Stimulated activated CD4-positive, alpha-beta T cell treated with anti-CD3 and anti-CD28 coated beads, Interleukin-12 subunit alpha, Interleukin-12 subunit beta, amount 100 ng/mL, for 24 hours (primary cell): ENCODE measurements at places on chromosomes 16 and 17.

DNA sequence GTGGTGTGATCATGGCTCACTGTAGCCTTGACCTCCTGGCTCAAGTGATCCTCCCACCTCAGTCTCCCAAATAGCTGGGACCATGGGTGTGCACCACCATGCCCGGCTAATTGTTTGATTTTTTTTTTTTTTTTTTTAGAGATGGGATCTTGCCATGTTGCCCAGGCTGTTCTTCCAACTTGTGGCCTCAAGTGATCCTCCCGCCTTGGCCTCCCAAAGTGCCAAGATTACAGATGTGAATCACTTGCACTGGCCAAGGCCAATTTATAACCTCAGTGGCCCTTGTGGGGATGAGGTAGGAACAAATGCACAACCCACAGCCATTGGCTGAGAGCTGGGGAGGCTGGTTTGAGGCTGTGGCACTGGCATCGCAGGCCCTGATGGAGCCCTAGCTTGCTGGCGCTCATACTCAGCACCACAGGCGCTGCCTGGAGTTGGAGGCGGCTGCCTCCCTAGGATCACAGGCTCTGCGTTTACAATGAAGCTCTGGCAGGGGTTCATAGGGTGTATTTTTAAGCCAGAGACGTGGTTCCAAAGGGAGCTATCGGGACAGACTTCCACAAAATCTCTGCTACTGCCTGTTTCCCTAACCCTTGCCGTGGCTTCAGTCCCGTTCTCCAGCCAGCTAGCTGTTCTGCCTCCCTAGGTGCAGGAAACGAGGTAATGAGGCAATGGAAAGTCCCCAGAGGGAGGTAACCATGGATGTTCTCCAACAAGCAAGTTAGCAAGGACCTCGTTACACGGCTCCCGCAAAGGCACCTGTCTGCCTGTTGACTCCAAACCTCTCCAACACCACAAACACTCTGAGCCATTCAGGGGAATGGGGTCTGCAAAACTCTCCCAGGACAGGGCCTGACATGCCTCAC, 2.9 kb downstream of the ABCA3 start:
- DNase-seq = no peak

DNA sequence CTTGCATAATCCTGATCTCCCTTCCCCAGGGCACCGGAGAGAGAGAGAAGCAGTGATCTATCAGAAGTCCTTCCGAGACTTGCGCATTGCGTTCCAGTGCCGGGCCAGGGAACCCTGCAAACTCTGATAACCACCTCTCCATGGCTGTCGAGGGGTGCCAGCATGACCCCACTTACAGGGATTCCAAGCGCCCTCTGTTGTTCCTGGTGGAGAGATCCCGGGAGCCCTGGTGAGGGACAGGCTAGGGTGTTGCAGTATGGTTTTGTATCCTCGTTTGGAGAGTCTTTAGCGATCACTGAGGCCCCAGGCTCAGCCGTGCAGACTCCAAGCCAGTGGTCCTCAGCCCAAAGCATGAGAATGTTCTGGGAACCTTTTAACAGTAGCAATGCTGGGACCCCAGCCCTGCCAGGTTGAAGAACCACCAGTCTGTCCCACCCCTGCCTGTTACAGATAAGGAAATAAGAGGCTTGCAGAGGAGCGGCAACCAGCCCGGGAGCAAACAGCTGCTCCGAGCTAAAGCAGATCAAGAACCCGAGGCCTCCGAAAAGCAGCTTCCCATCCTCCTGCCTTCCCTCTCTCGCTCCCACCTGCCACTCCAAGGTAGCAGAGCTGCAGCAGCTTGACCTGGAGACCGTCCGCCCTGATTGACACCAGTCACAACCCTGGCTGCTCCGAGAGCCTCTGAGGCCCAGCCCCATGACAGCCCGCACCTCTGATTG, 150.3 kb upstream of the RPL38 start:
- DNase-seq = no peak

- DNase-seq = no peak
These were observed 56.7 kb downstream of the ZNF423 start for GRCh38 chr16:49799172-49799571.

- peak; percentile 15 for DNase-seq
These were observed 674 bp downstream of the C17orf75 start for GRCh38 chr17:32341141-32341856.

GRCh38 chr16:11169641-11170040, 86.4 kb downstream of the SOCS1 start:
- no peak for DNase-seq

GRCh38 chr17:64115822-64116534, 14.0 kb downstream of the ERN1 start:
- DNase-seq = no peak

GRCh38 chr16:55443434-55444346, 35.3 kb upstream of the MMP2 start:
- no peak for DNase-seq

DNA sequence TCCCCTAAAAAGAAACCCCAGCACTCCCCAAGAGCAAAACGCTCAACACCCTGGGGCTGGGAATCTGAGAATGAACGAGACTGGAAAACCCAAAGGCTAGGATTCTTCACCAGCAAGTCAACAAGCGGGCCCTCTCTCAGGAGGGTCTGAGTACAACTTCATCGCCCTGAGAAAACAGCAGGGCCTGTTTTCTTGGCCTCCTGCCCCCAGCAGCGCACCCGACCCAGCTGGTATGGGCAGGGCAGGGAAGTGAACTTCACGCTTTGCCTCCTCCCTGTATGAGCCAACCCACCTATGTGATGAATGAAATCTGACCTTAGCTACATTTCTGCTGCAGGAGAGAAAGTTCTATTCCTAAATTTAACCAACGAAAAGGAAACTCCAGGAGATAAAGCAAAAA, 11.1 kb downstream of the NUDT16L1 start:
- DNase-seq = no peak

DNA sequence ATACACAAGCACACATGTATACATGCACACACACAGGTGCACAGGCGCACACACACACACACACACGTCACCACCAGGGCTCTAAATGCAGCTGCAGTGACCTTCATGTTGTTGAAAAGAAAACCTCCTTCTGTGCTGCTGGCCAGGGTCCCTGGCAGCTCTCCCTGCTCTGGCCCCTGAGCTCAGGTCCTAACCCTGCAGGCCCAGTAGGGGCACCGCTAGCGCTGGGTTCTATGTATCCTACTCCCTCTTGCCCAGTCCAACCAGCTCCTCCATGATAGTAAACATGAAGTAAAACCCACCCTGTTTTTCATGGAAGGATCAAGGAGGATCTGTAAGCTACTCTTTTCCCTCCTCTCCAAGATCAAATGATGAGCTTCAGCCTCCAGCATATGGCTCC, 172.8 kb downstream of the RBFOX3 start:
- no peak for DNase-seq

- DNase-seq = no peak
These were observed 262.9 kb downstream of the PARN start for GRCh38 chr16:14366974-14367707.

GRCh38 chr16:86555704-86556075, 655 bp upstream of the MTHFSD start:
- DNase-seq = no peak

GRCh38 chr16:72827866-72828265, 220.1 kb downstream of the ZFHX3 start:
- no peak for DNase-seq

GRCh38 chr16:27817038-27817437, 246.5 kb downstream of the GSG1L start:
- DNase-seq = no peak

- no peak for DNase-seq
These were observed 60.6 kb downstream of the SCNN1B start for GRCh38 chr16:23362460-23363317.

DNA sequence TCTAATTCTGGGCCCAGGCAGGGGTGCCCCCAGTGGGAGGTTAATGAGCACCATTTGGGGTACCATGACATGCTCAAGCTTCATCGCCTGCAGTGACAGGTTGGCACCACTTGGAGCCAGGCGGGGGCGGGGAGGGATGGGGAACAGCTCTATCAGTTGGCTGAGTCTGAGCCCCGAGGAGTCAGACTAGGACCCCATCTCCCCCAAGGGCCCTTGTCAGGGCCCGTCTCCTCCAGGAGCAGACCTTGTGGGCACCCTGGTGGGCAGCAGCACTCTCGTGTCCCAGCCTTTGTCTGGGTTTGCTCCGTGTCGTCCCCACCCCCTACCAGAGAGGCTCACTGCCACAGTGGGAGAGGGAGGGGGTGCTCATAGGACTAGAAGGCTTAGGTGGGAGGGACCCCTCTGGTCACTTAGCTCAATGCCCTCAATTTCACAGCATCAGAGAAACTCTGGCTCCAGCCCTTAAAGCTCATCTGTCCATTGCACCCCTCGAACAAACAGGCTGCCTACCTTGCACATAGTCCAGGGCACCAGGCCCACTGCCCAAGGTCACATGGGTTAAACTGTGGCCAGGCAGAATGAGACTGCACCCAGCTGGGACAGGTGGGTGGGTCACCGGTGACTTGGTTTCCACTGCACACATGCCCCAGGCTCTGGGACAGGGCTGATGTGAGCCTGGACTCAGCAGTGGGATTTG, 4.1 kb downstream of the PPP1R9B start:
- DNase-seq = no peak

GRCh38 chr17:1365445-1366039, 34.5 kb downstream of the YWHAE start:
- no peak for DNase-seq

- no peak for DNase-seq
These were observed 224.2 kb downstream of the BCAS3 start for GRCh38 chr17:60901806-60902205.

DNA sequence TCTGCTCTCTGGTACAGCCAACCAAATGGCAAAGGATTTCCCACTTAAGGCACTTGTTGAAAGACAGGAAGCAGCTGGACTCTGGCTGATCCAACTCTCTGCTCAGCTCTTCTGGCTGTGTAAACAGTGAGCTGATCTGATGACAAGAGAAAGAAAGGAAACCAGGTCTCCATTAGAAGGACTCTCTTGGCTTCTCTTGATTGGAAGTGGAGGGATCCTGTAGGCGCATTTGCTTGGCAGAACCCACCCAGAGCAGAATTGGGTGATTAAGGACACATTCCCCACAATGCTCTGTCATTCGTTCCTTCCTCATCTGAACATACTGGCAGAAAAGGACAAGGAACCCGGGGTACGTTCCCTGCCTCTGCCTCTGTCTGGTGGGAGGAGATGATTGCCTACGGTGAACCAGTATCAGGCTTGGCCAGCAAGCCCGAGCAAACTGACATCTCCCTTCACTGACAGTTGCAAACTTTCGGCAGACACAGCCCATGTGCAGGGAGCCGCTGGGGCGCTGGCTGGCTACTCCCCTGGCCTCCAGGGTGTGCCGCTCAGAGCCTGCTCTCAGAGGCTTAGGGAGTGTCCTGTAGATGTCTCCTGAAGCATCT, 29.1 kb downstream of the LDHD start:
- DNase-seq = no peak

DNA sequence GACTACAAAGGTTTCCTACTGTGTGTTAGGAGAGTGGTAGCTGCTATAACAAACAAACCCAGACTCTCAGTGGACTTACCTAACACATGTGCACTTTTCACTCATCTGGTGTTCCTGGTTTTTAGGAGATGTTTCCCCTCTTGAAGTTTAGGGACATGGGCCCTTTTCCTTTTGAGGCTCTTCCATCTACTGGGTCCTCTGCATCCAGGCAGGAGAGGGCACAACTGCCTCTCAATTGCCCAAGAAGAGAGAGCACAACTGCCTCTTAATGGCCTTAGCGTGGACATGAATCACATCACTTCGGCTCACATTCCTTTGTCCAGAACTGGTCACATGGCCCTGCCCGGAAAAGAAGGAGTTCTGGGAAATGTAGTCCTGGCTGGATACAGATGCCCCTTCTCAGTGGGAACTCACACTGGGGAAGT, 9.8 kb upstream of the TNRC6C start:
- DNase-seq = no peak

DNA sequence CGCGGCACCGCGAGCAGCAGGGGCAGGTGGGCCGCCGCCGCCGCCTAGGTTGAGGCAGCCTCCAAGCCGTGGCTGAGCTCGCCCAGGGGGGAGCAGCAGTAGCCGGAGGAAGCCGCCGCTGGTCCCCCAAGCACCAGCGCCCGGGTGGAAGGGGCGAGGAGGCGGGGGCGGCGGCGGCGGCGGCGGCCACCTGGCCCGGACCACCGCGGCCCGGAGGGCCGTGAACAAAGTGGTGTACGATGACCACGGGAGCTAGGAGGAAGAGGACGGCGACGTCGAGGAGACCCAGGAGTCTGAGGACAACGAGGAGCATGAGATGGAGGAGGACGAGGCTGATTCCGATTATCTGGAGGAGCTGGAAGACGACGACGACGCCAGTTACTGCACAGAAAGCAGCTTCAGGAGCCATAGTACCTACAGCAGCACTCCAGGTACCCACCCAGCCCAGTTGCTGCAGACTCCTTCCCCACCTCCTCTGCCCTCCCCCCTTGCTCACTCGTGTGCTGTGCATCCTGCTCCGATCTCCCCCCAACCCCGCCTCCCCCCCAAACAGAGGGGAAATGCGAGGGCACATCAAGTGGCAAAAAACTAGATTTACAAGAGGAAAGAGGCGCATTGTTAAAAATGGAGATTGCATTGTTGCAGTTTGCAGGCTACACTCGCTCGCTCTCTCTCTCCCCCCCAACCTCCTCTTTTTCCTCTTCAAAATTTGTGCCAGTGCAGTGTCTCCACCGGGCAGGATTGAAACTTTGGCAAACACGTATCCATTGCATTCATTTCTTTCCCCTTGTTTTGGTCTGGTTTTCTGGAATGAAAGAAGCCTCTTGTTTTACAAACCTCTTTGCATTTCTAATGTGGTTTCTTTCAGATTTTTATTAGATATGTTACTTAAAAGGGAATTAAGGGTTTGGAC, 41.8 kb upstream of the AMZ2 start:
- DNase-seq = no peak

- no peak for DNase-seq
These were observed 744 bp upstream of the METRNL start for GRCh38 chr17:83078378-83079351.

DNA sequence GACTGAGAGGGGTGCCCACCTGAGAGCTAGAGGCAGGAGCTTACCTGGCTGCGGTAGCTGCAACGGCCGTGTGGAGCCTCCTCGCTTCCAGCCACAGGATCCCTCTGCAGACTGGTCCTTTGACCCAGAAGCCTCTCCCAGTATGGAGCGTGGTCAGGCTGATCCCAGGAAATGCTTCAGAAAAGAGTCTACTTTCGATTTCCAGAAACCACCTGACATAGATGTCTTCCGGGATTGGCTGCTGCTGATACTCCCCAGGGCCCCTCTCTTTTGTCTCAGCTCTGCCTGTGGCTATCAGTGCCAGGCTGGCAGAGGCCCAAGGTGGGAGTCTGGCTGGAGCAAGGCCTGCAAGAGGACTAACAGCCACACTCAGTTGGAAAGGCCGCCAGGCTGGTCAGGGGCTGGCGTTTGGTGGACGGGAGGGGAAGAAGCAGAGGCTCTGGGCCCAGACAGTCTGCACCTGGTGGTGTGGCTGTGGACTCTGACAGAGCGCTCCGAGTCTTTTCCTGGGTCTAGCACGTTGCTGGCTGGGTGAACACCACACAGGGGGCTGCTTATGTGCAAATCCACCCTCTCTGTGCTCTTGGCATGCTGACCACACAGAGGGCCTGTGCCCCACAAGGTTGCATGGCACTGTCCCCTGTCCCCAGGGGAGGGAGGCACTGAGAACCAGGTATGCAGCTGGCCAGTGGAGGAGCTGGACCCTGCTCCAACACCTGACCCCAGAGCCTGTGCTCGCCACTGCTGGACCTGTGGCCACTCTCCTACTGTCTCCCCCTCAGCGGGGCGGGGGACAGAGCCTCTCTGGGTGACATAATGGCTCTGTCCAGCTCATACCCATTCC, at the start of gene LGALS3BP:
TSS of gene LGALS3BP (minus strand) at position 144 of the 844 bp plus-strand sequence. CDS start 2,732 bp downstream, outside the sequence.
- no peak for DNase-seq

GRCh38 chr17:39722965-39723848, 7.1 kb downstream of the MIEN1 start:
- no peak for DNase-seq
